G401 (cell line): ENCODE measurements at places on chromosomes 16 and 17.

DNA sequence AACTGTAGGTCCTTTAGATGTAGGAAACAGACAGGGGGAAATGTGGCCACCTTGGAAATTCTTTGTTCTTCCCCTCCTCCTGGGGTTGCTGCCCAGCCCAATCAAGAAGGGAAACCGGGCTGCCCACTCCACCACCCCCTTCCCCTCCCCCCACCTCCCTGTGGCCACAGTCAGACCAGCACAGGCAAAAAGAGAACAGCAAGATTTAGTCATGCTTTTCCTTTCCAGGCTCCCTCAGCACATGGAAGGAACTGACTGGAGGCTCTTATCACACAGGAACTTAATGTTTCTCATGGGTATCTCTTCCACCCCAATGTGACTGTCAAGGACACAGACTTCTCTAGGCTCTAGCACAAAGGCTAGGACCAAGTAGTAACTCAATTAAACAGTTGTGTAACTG, 3.0 kb upstream of the CCL1 start:
- no peak for DNase-seq

- DNase-seq, result no peak
These were observed 100.2 kb downstream of the RMI2 start for GRCh38 chr16:11445486-11445885.

DNA sequence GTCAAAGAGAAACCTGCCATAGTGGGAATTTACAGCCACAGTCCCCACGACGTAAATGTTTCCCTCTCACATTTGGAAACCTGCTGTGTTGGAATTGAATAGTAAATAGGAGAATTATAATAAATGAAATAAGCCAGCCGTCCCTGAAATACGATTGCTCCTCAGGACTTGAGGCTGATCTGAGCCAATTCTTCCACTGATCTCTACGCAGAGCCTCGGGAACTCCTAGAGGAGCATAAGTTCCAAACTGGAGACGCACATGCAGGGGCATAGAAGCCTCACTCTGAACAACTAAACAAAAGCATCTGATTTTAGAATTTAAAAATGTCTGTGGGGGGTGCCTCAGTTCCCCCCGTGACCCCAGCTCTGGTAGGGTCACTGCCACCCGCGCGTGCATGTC, 10.2 kb upstream of the TEX19 start:
- DNase-seq, result no peak

DNA sequence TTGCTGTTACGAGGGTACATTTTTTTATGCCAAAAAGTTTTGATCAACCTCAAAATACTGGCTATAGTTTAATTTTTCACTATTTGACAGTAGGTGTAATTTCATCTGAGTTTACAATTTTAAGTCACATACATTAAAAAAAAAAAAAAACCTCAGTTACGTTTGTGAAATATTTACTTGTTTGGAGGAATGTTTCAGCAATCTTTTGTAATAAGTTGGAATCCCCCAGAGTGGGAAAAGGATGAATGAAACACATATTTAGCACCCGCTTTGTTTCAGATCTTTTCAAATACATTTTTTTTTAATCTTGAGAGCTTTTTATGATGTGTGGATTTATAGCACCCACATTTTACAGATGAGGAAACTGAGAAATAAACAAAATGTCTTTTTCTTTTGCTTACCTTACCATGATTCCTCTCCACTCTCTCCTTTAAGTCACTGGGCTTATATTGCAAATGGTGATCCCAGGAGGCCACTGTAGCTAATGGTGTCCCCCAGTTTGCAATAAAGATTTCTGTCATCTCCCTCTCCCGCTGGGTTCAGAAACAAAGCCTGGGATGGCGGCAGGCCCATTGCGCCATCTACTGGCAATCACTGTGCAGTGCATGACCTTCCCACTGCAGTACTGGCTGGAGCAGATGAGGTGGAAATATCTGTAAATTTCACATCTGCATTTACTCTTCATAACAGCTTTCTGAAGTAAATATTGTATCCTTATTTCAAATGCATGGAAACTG, 27.7 kb downstream of the TBC1D3B start:
- peak; percentile 80 for DNase-seq

DNA sequence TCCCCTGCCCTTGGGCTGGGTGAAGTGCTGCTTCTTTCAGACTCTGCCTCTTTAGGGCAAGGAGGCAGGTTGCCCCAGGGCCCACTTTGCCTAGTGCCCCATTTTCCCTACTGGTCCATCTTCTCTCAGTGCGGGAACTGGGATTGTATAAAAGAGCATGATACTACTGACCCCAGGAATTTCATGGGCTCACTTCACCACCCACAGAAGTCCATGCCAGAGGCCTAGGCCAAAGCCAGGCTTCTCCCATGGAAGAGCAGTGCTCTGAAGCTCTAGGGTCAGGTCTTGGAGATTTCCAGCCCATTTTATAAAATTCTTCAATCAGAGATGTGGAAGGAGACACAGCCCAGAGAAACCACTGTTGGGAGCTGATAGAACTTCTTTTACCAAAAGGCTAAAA, 5.7 kb downstream of the CACNG1 start:
- DNase-seq, result no peak

DNA sequence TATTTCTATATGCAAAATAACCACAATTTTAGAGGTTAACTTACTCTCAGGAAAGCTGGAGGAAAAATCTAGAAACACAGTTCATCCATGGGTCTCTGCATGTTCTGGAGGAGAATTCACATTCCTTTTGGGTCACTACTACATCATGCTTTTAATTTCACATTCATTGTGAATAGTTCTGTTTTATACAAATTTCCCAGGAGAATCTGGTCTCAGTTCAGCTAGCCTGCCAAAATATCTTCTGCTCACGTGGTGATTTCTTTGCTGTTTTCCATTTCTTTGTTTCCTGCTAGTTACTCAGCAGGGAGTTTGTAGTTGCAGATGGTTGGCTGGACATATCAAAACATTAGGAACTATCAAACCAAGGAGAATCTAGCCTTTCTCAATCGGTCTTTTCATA, at the start of gene ABCA9:
ABCA9 (minus strand) TSS at position 106 of the 400 bp plus-strand sequence. CDS start 9,801 bp downstream, outside the sequence.
- DNase-seq, result peak; percentile 32

DNA sequence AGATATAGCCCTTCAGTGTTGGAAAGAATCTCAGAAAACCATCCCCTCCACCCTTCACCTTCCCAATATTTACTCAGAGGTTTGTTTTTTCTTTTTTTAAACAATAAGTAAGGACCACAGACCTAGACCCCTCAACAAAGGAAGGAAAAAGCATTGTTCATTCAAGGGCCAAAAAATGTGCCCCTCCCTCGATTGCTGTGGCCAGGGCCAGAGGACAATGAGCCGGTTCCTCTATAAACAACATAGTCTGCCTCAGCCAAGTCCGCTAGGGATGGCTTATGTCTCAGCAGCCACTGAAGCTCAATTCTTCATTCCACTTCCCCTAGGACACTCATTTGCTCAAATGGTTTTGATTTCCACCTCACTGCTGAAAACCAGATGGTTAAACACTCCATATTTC, 24.0 kb downstream of the TRIM16 start:
- no peak for DNase-seq

DNA sequence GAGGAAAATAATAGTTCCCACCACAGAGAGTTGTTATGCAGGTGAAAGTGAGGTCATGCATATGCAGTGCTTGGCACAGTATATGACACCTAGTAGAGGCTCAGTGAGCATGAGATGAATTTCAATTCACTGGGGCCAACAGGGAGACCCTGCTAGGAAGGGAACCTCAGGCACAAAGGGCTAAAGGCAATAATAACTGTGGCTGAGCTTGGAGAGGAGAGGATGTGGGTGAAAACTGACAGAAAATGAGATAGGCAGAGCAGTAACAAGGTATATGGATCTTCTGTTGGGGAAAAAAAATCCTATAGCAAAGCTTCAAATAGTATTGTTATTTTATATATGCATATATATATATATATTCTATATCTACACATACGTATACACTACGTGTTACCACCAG, 25.0 kb upstream of the GINS3 start:
- no peak for DNase-seq

GRCh38 chr17:70206361-70207010, 37.2 kb downstream of the KCNJ2 start:
- DNase-seq, result no peak

DNA sequence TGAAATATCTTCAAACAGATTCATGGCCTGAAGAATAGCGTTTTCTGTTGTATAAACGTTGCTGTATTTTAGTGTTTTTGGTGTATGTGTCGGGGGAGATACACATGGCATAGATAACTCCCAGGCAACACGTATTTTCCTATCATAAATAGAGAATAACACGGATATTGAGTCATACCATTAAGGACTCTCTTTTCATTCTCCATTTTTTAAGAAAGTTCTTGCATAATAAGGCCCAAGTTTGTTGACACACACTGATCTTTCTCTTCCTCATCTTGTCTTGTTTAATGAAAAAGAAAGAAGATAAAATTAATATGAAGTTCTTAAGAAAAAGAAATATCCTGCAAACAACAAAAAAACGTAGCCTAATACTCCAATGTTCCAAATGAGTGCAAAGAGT, 13.4 kb downstream of the ABCA8 start:
- no peak for DNase-seq

DNA sequence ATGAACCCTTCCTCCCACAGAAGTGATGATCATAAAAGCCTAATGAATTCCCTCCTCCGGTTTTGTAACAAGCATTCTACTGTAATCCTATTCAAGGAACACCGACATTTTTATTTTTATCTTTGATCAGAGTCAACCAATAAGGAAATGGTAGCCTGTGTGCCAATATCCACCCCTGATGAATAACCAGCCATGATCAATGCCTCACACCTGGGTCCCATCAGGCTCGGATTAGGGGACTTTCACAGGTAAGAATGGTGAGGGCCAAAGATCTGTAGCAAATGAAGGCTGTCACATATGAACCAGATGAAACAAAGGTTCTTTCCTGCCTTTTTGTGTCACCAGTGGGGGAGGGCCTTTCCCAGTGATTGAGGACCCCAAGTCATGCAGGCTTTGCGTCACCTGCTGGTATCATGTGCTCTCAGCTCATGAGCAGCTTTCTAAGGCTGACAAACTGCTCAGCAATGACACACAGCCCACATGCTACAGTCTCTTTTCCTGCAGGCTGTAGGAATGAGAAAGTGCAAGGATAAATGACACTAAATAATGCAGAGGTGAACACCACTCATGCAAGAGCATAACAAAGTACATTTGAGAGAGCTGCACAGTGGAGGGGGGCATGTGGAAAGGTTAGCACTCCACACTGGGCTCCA, 34.9 kb downstream of the TOM1L2 start:
- peak; percentile 68 for DNase-seq

- DNase-seq, result no peak
These were observed 1.1 kb upstream of the BRCA1 start for GRCh38 chr17:43125967-43126910.
